ENCODE measurements at places on chromosomes 2 and 18.

GRCh38 chr2:73837847-73838585 lies 9.3 kb downstream of the STAMBP start:
- DNase-seq, result no peak

DNA sequence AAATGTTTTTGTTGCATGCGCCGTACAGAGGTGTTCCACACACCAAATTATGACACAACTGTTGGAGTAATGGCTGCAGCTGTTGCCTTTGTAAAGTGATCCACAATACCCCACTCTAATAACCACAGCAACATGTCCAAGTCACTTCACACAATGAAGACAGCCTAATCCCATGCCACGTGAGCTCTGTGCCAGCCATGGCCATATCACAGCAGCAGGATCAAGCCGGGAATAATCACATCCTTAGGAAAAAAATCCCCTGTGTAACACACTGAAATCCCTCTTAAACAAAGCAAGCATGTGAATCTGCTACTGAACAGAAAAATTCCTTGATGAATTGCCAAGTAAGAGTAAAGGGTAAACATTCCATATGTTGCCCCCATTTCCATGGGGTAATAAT lies 179.5 kb upstream of the PARD3B start:
- DNase-seq, result no peak

DNA sequence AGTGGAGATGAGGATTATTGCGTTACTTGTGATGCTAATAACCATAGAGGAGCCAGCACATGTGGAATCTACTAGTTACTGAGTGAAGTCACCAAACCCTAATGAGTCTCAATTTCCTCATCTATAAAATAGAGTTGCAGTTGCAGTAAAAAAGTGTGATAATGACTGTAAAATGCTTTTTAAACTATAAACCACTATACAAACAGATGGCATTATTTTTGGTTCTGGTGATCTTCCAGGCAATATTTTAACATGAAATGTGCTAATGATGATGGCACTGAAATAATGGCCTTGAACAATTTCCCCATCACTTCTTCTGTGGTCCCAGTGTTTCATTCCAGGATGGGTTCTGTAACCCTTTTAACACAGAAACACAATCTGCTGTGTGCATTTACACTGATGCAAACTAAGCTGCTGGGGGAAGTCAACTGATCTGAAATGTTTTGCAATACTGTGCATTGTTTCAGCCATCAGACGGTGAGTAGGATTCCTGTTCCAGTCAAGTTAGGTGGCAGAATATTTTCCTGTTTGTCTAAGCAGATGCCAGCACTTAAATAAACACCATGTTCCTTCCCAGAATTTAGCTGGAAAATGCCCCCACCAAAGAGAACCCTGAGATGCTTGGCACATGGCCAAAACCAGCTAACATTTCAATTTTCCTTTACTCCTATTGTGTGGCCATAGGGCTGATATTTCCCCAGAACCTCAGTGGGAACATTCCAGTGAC lies 52.6 kb downstream of the TACR1 start:
- DNase-seq, result no peak

- no peak for DNase-seq
Measured at GRCh38 chr18:33901894-33902512, 322.7 kb downstream of the NOL4 start.

DNA sequence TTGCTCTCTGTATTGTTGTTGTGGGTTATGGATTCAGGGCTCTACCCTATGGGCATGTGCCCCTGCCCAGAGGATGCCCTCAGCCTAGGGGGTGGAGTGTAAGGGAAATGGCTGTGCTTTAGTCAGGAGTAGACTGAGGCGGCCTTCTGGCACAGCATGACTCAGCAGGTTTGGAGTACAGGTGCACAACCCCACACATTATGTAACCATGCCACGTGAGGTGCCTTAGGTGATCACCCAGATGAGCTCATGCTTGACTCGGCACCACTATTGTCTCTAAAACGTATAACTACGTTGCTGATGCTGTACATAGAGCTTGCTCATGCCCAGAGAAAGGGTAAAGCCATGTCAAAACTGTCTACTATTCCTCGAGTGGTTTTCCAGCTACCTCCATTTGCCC lies 48.3 kb upstream of the ZC3H15 start:
- no peak for DNase-seq

DNA sequence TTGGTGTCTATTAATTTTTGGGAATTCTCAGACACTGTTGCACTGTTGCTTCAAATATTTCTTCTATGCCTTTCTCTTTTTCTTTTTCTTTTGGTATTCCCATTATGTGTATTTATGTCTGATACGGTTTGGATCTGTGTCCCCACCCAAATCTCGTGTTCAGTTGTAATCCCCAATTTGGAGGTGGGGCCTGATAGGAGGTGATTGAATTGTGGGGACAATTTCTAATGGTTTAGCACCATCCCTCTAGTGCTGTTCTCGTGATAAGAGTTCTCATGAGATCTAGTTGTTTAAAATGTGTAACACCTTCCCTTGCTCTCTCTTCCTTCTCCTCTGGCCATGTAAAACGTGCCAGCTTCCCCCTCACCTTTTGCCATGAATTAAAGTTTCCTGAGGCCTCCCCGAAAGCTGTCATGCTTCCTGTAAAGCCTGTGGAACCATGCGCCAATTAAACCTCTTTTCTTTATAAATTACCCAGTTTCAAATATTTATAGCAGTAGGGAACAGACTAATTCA lies 26.8 kb downstream of the EHBP1 start:
- DNase-seq, result no peak

GRCh38 chr2:43387092-43388062 lies 161.0 kb upstream of the ZFP36L2 start:
- DNase-seq, result no peak

DNA sequence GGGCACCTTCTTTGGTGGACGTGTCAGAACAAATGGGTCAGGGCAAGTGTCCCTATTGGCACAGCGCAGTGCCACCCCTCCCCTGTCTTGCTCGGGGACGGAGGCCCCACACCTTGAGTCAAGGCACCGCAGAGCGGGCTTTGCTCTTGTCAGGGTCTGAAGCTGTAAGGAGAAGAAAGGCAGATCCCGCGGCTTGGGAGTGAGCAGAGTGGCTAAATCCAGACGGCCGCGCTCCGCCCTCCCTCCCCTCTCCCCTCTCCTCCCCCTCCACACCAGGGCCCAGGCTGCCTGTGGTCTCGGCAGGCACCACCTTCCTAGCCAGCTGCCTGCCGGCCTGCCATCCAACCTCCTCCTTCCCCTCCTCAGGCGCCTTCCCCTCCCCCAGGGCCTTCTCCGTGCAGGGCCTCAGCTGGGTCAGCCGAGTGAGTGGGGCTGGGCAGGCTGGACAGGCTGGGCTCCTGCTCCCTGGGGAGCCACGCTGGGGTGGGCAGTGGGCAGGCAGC lies 25.8 kb downstream of the SPEG start:
- DNase-seq, result no peak

- no peak for DNase-seq
Measured at GRCh38 chr2:152227969-152228592, 52.5 kb upstream of the STAM2 start.

DNA sequence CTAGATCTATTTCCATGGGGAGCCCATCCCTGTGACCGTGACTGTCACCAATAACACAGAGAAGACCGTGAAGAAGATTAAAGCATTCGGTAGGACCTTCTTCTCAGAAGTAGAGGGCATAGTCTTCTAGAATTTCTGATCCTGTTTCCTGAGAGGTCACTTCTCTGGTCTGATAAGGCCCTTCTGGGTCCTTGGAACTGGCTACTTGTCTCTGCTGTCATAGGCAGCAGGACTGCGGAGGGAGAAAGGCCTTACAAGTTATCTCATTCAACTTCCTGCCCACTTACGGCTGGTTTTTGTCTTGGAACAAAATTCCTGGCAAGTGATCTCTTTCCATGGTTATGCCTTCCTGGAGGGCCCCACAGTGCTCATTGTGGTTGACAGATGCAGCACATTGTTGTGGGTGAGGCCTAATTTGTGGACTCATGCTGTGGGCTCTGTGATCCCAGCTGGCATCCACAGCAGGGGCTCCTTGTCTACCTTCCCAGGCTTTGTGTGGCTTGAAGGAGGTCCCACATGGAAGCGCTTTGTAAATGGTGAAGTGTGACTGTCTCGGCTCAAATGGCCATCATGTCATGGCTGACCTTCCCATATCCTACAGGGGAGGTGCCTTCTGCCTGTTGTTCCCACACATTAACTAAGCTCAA lies 22.0 kb downstream of the SAG start:
- DNase-seq, result no peak

DNA sequence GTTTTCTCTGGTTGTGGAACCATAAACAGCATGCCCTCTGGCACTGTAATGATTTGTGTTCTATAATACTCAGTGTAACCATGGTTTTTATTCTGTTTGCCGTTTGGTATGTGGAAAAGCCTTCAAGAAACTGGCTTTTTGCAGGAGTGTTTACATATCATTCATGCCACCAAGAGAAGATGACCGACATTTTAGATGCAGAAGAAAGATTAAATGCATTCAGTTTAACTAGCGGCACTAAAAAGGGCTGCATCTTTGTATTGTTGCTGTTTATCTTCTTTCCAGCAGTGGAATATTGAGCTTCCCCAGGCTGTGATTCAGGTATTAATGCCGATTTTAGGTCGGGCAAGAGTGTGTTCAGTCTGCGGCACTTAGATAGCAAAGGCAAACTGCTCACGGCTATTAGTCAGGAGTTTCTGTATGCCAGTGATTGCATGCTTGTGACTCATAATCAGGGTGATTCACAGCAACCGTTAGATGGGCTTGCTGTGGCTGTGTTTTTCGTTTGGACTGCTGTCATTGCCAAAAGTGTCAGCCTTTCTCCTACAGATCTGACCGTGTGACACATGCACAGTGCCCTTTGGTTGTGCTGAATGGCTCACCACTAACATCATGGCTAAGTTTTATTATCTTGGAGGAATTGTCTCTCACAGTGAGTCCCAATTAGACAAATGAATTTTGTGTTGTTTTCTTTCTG lies 479.7 kb downstream of the PARD3B start:
- no peak for DNase-seq

DNA sequence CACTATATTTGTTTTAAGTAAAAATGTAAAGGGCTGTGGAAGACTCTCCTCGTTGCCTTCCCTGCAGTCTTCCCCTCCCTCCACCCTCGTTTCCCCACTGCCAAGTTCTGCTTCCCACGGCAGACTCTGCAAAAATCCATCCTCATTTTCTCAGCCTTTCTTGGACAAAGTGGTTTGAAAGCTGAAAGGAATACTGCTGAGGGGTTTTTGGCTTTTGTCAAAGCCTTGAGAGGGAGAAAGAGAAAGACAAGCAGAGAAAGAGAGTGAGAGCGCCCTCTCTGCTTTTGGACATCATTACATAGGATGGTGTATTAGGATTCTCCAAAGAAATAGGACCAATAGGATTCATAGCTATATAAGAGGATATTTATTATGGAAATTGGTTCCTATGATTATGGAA lies 455.9 kb upstream of the SOX11 start:
- no peak for DNase-seq

GRCh38 chr18:49886891-49887764 lies 73.8 kb upstream of the ACAA2 start:
- no peak for DNase-seq

- no peak for DNase-seq
Measured at GRCh38 chr18:41466436-41467160, 488.4 kb upstream of the PIK3C3 start.

DNA sequence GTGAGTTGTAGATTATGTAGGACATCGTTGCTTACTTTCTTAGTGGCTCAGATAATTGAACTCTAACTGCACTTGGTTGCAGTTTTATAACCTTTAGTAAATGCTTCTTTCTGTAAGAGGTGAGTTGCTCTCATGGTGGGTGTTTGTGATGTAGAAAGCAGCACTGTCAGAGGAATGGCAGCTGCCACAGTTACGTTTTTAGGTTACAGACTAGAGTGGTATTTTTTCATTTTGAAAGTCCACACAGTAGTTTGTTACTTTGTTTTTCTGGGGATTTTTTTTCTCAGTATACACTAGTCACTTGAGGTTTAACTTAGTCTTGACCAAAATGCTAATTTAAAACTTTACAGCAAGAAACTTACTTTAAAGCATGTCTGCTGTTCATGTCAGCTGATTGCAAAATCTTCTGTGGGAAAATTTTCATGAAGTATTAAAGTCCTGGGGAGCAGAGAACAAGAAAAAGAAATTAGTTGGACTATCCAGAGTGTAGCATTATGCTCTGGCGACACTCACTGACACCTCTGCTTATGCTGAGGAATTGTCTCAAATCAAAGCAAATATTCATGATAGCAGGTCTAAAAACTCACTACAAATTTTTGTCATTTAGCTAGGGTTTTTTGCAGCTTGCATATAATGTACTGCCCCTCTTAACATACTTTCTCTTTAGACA lies 14.8 kb downstream of the AFTPH start:
- DNase-seq, result no peak

- DNase-seq, result no peak
Measured at GRCh38 chr18:6056171-6056910, 161.0 kb upstream of the TMEM200C start.

GRCh38 chr2:43170405-43171105 lies 55.9 kb downstream of the ZFP36L2 start:
- DNase-seq, result no peak

GRCh38 chr2:199973703-199974102 lies 18.3 kb downstream of the MAIP1 start:
- no peak for DNase-seq

- DNase-seq, result no peak
Measured at GRCh38 chr2:81981585-81981984, 1677.0 kb upstream of the LRRTM1 start.

- DNase-seq, result no peak
Measured at GRCh38 chr2:235489897-235490296, 3.9 kb upstream of the AGAP1 start.

DNA sequence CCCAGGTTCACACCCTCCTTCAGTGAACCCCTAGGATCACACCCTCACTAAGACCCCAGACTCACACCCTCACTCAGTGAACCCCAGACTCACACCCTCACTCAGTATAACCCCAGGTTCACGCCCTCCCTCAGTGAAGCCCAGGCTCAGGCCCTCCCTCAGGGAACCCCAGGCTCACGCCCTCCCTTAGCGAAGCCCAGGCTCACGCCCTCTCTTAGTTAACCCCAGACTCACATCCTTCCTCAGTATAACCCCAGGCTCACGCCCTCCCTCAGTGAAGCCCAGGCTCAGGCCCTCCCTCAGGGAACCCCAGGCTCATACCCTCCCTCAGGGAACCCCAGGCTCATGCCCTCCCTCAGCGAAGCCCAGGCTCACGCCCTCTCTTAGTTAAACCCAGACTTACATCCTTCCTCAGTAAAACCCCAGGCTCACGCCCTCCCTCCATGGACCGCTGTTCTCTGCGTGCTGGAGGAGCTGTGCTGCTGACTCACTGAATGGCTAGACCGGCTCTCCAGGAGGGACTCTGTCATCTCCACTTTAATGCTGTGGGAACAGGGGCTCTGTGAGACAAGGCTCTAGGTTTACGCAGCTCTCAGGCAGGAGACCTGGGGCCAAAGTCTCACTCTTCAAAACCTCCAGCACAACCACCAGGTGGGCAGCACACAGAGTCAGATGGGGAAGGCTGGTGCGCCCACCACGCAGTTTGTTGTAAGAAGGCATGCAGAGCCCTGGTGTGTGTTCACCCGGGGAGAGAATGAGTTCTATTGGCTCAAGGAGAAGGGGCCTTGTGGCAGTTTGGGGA lies 506.9 kb upstream of the MYT1L start:
- no peak for DNase-seq

Measured in NCI-H1105 (cell line).